ENCODE measurements at places on chromosomes 7 and 10.

DNA sequence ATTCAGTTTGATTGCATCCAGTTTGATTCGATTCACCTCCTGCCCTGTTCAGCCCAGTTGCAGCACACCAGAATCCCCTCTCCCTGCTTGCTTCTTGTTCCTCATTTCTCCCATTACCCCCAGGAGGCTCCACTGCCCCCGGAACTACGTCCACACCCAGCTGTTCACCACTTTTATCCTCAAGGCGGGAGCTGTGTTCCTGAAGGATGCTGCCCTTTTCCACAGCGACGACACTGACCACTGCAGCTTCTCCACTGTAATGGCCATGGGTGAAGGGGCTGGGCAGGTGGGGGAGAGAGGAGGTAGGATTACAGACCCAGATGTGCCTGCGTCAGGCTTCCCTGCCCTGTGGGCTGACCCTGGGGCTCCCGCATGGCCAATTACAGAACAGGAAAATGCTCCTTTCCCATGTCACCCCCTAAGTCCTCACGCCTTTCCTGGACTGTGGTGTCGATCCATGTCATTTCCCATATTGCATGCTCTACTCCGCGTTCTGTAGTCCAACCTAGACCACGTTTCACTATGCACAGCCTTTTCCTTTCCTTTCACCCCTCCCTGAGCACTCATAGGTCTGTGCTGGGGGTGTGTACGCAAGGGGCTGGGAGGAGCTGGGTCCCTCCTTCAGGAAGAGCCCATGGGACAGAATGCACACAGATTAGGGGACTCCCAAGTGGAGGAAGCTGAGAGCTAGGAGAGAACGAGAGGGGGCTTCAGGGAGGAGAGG lies 8.2 kb downstream of the GHRHR start:
- DNase-seq, result no peak

DNA sequence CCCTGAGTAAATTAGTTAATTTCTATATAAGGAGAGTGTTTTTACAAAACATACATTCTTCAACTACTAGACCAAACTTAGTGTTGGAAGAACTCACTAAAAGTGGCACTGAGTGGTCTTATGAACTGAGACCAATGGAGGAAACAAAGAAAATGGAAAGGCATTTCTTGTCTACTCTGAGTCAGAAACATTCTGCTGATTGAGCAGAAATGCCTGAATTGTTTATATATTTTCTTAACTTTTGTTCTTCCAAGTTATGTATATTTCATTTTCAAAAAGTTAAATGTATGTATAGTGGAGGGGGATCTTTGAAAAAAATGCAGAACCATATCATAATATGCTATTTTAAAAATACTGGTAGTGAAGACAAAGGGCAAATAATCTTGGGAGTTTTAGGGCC lies 320.7 kb downstream of the HGF start:
- DNase-seq, result no peak

- no peak for DNase-seq
Observed at GRCh38 chr10:31145986-31146385, 114.3 kb upstream of the ZNF438 start.

DNA sequence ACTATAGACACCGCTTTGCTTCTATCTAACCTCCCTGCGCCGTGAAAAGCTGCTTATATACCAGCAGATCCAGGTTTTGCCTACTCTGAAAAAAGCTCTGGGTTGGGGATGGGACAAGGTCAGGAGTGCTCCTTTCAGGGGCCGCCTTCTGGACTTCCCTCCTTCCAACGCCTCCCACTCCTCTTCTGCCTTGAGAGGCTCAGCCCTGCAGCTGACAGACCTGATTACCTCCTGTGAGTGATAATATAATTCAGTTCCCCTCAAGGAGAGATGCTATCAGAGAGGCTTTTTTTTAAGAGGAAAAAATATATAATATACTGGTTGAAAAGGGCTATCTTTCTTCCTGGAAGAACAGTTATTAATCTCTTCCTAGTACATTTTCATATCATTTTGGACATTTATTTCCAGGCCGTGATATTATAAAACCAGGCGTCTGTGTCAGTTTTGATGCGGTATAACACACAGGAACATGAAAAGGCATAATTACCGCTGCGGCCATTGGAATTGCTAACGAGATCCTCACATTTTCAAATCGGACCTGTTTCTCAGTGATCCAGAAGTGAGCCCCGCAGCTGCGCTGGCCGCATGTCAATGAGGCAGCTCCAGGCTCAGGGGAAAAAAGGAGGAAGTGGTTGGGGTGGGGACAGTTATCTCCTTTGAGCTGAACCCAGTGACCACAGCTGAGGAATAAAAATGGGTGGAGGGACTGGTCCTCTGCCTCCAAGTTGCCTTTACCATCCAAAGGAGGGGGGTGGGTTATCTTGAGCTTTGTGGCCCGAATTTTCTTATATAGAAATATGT lies 457.1 kb downstream of the TYW1 start:
- DNase-seq, result no peak

DNA sequence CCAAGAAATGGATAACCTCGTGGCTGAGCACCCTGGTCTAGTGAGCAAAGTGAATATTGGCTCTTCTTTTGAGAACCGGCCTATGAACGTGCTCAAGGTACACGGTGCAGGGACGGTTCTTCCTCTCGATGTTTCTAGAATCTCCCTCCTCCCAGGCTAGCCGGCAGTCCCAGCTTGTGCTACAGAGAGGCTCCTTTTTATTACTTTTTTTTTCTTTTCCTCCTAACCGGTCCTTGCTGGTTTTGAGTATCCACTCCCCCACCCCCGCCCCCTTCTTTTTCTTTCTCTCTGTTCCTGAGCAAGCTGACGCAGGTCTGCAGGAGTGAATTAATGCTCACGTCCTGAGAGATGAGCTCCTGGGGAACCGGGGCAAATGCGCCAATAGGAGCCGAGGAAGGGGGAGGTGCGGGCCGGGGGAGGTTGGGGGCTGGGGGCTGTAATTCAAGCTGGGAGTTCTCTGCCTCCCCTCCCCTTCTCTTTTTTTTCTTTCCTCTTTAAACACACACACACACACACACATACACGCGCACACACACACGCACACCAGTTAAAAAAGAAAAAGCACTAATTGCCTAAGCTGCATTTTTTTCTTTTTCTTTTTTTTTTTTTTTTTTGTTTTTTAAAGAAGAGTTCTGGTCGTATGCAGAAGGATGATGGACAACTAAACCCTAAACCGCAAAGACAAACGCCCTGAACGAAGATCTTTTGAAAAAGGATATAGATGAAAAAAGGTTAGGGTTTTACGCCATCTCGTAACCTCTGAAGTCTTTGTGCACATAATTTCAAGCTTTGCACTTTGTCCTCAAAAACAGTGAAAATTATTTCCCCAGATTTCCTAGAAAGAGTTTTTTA lies 6.6 kb downstream of the CPA2 start:
- DNase-seq, result no peak
